Caco-2 (cell line): ENCODE measurements at places on chromosomes 3 and 15. TPM values are rescaled to one million over a fixed set of nuclear protein-coding genes. Genes with fewer than 3 reads are reported as not detected.
A peak's percentile ranks its signal among the peaks of the same experiment; 100 is the strongest.

GRCh38 chr15:78104566-78105475 lies 12.5 kb downstream of the SH2D7 start:
- no peaks in the 10 kb centered on the region for H3K36me3 ChIP-seq
- H3K27ac ChIP-seq = no peak overlapping the region
- DNase-seq = no peak
- H3K4me1 ChIP-seq = peaks cover 11% of the 10 kb centered on the region; the same call in 1 of the 2 replicates

GRCh38 chr15:74123131-74123429 lies 7.3 kb upstream of the ISLR2 start:
- H3K4me3 ChIP-seq = no peak overlapping the region
- H3K27ac ChIP-seq = no peak overlapping the region
- DNase-seq = no peak
- no peaks in the 10 kb centered on the region for H3K4me1 ChIP-seq

- no peak overlapping the region for H3K4me3 ChIP-seq
- H3K36me3 ChIP-seq = no peaks in the 10 kb centered on the region
- no peak overlapping the region for H3K27ac ChIP-seq
- no peaks in the 10 kb centered on the region for H3K4me1 ChIP-seq
- DNase-seq = no peak
These were observed 15.5 kb downstream of the RABL3 start for GRCh38 chr3:120726791-120727190.

DNA sequence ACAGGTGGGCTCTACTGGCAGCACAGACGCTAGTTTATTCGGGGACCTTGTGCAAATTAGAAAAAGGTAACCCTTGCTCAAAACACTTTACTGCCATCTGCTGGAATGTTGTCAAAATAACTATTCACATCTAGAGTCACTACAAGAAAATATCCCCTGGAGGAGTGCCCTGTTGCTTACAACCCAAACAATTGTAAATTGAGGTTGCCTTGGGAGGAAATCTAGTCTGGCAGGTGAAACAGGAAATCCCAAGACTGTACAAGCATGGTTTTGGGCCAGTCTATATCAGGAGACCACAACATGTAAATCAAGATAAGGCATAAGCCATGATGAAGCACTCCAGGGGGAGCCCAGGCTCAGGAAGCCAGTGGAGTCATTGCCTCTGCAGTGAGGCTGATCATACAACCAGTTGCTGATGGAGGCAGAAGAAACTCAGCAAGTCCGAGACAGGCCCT lies 136.8 kb upstream of the ACP3 start:
- no peak overlapping the region for H3K4me3 ChIP-seq
- no peak overlapping the region for H3K27ac ChIP-seq
- no peaks in the 10 kb centered on the region for H3K36me3 ChIP-seq
- no peaks in the 10 kb centered on the region for H3K27me3 ChIP-seq

- DNase-seq = no peak
- H3K4me3 ChIP-seq = no peak overlapping the region
- no peaks in the 10 kb centered on the region for H3K36me3 ChIP-seq
- H3K27ac ChIP-seq = no peak overlapping the region
These were observed 93.2 kb downstream of the BCHE start for GRCh38 chr3:165744025-165744424.

DNA sequence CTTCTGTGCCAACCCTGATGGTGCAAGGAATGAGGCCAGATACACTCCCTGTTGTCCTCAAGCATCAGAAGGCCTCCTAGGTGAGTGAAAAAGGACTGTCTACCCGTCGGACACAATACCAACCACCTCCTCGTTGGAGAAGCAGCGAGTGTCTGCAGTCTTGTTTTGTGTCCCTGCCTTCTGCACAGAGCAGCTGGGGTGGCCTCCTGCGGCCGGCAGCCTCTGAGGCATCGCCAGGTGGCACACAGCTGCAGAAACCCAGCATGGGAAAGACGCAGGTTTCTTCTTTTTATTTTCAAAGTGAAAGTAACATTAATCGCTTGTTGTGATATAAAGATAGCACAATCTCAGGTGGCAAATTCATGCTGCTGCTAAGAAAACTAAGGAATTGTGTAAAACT lies 509.9 kb downstream of the OCA2 start:
- no peak overlapping the region for H3K27ac ChIP-seq
- no peak for DNase-seq
- H3K4me3 ChIP-seq = no peak overlapping the region
- H3K4me1 ChIP-seq = no peaks in the 10 kb centered on the region
- H3K27me3 ChIP-seq = no peaks in the 10 kb centered on the region

The GUCA1C gene
- not detected in 2 replicates for total RNA-seq

- DNase-seq = peak; percentile 72
- H3K36me3 ChIP-seq = no peaks in the 10 kb centered on the region
- H3K27me3 ChIP-seq = no peaks in the 10 kb centered on the region
- H3K4me1 ChIP-seq = peaks cover 27% of the 10 kb centered on the region
- H3K27ac ChIP-seq = no peak overlapping the region
- H3K4me3 ChIP-seq = peak overlapping the region; percentile 65
These were observed 1.0 kb upstream of the DLL4 start for GRCh38 chr15:40927873-40928806.

- no peaks in the 10 kb centered on the region for H3K36me3 ChIP-seq
- no peak overlapping the region for H3K4me3 ChIP-seq
- H3K27ac ChIP-seq = no peak overlapping the region
- no peaks in the 10 kb centered on the region for H3K4me1 ChIP-seq
- no peak for DNase-seq
These were observed 72.3 kb downstream of the CORO2B start for GRCh38 chr15:68650901-68651709.

The CCR3 gene
- 0.64 and 0.65 TPM in 2 replicates for total RNA-seq

DNA sequence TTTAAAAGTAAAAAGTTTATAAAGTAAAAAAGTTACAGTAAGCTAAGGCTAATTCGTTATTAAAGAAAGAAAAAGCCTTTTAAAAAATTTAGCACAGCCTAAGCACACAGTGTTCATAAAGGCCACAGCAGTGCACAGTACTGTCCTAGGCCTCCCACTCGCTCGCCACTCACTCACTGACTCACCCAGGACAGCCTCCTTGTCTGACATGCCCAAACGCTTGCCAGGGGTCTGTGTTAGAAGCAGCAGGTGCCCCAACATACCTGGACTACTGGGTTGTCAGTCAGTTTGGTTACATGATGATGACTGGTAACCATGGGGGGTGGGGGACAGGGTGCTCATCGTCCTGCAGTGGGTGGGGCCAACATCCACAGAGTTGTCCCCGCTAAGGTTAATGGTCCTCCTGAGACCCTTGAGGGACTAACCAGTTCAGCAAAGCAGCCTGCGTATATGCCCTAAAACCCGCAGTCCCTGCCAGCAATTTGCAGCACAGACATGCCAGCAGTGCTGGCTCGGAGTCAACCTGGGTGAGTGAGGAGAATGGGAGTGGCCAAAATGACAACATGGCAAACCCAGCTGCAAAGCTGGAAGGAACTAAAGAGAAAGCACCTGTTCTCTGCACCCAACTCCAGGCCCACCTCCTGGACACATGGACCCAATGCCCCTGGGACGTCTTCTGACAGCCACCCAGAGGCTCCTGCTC lies 49.2 kb downstream of the CYFIP1 start:
- DNase-seq = no peak
- no peaks in the 10 kb centered on the region for H3K27me3 ChIP-seq
- no peaks in the 10 kb centered on the region for H3K4me1 ChIP-seq
- no peak overlapping the region for H3K27ac ChIP-seq
- peaks cover 2% of the 10 kb centered on the region; the same call in 1 of the 2 replicates for H3K36me3 ChIP-seq

- peak overlapping the region; percentile 11 for H3K27ac ChIP-seq
- H3K4me3 ChIP-seq = peak overlapping the region; percentile 85
- H3K4me1 ChIP-seq = peaks cover 20% of the 10 kb centered on the region
- DNase-seq = no peak
- no peaks in the 10 kb centered on the region for H3K27me3 ChIP-seq
These were observed 23.0 kb downstream of the IGDCC3 start for GRCh38 chr15:65354835-65355172.

DNA sequence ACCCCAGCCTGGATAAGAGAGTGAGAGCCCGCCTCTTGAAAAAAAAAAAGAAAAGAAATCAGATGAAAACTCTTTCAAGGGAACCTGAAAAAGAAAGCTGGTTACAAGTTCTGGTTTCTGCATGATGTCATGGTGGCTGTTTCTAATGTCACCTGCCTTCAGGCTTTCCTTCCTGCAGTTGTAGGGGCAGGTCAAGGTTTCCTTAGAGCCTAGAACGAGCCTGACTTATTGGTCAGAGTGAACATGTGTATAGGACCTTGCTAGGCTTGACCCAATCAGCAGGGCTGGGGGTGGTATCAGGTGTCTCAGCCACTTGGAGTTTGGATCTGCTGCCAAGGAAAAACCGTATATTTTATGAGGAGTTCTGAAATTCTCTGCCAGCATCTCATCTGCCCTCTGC lies 3.8 kb downstream of the IVD start:
- no peak overlapping the region for H3K4me3 ChIP-seq
- peaks cover 2% of the 10 kb centered on the region for H3K36me3 ChIP-seq
- H3K27me3 ChIP-seq = no peaks in the 10 kb centered on the region
- H3K27ac ChIP-seq = no peak overlapping the region
- 0 out of 2 replicates have a peak, but pooled peaks cover 10% of the 10 kb centered on the region for H3K4me1 ChIP-seq

The IL20RB gene
- total RNA-seq = 5.5 and 6.9 TPM in 2 replicates

- no peaks in the 10 kb centered on the region for H3K27me3 ChIP-seq
- H3K27ac ChIP-seq = no peak overlapping the region
- H3K4me3 ChIP-seq = peak overlapping the region; percentile 7; the same call in 1 of the 2 replicates
- H3K4me1 ChIP-seq = peaks cover 16% of the 10 kb centered on the region
- peak; percentile 36 for DNase-seq
These were observed 34.0 kb upstream of the ARPIN start for GRCh38 chr15:89946681-89947299.

The TRPM7 gene
- 70.9 and 73.4 TPM in 2 replicates for total RNA-seq
